Thoracic aorta (tissue), 2 donors: ENCODE measurements at places on chromosomes 3 and 15.

GRCh38 chr3:168824107-168824506 is 728.4 kb upstream of the GOLIM4 start:
- H3K27me3 ChIP-seq, result no peaks in the 10 kb centered on the region
- H3K4me1 ChIP-seq, result no peaks in the 10 kb centered on the region
- DNase-seq, result no peak
- no peak overlapping the region for H3K4me3 ChIP-seq
- no peak overlapping the region for H3K27ac ChIP-seq
- H3K36me3 ChIP-seq, result no peaks in the 10 kb centered on the region

GRCh38 chr3:136682740-136683312 is 69.4 kb downstream of the STAG1 start:
- no peak overlapping the region for H3K4me3 ChIP-seq
- H3K36me3 ChIP-seq, result no peaks in the 10 kb centered on the region
- no peak for DNase-seq

DNA sequence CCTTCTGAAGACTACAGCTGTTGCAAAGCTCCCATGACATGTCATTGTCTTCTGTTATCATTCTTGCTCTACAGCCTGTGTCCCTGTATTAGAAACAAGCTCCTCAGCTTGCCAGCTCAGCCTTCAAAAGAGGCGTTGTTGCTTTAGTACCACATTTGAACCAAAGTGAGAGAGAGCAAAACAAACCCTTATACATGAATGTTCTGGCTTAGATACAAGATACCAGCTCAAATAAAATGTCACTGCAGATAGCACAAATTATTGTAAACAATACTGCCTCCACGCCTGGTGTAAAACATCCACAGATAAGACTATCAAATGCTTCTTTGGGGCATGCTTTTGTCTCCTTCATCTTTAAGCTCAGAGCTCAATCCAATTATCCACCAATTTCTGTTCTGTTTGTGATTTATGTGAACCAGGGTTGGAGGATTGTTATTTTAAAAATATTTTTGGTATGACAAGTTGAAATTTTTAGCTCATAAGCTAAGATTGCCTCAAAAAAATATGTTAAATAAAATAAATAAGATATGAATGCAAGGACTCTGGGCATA is 403.6 kb upstream of the CDIN1 start:
- H3K27ac ChIP-seq, result no peak overlapping the region
- H3K4me3 ChIP-seq, result no peak overlapping the region
- H3K27me3 ChIP-seq, result no peaks in the 10 kb centered on the region
- no peak for DNase-seq
- H3K4me1 ChIP-seq, result peaks cover 11% of the 10 kb centered on the region
- H3K36me3 ChIP-seq, result no peaks in the 10 kb centered on the region

- peaks cover 27% of the 10 kb centered on the region for H3K4me1 ChIP-seq
- peak overlapping the region; percentile 52 for H3K27ac ChIP-seq
- no peak overlapping the region for H3K4me3 ChIP-seq
Observed at GRCh38 chr3:149247008-149247710, 25.5 kb upstream of the CP start.

- peaks cover 6% of the 10 kb centered on the region for H3K36me3 ChIP-seq
- no peaks in the 10 kb centered on the region for H3K4me1 ChIP-seq
- no peak overlapping the region for H3K27ac ChIP-seq
- no peaks in the 10 kb centered on the region for H3K27me3 ChIP-seq
- DNase-seq, result no peak
- H3K4me3 ChIP-seq, result no peak overlapping the region
Observed at GRCh38 chr3:74329096-74329495, 285.4 kb downstream of the CNTN3 start.

DNA sequence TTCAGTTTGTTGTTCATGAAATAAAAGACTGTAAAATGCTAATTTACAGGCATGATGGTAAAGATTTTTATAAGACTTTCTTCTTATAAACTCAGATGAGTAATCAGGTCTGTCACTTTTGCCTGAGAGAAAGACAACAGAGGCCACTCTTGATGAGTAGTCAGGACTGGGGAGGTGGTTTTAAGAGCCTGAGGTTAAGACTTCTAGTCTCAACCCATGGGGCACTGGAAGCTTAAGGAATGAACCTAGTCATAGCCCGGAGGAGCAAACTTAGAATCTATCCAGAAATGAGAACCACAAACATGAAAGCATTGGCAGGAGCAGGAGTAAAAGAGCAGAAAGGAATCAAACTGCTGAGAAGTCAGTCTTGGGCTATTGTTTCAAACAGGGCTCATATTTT is 846.3 kb upstream of the ARPP21 start:
- H3K36me3 ChIP-seq, result no peaks in the 10 kb centered on the region
- no peaks in the 10 kb centered on the region for H3K27me3 ChIP-seq
- no peaks in the 10 kb centered on the region for H3K4me1 ChIP-seq
- H3K4me3 ChIP-seq, result no peak overlapping the region
- no peak overlapping the region for H3K27ac ChIP-seq
- DNase-seq, result no peak

DNA sequence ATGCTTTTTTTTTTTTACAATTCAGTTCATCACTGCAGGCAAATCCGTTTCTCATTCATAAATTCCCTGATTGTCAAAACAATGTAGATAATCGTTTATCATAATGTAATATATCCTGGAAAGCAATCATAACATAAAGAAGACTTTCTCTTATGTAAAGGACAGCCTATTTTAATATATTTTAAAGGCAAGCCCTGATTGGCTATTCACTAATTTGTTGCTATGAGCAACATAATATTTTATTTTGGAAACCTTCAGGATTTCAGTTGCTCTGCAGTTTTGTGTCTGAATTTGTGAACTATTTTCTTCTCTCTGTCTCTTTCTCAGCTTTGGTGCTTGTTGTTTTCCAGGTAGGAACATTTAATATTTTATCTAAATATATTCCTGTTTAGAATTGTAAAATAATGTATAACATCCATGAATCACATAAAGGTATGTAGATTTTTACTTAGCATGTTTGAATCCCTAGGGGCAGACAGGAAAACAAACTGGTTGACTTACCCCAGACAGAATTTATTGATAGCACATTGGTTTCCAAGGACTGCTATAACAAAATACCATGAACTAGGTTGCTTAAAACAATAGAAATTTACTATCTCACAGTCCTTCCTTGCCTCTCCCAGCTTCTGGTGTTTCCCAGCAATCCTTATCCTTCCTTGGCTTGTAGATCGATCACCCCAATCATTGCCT is 253.5 kb downstream of the CDIN1 start:
- no peaks in the 10 kb centered on the region for H3K27me3 ChIP-seq
- DNase-seq, result no peak
- H3K4me3 ChIP-seq, result no peak overlapping the region
- no peaks in the 10 kb centered on the region for H3K4me1 ChIP-seq
- H3K27ac ChIP-seq, result no peak overlapping the region

GRCh38 chr15:100570735-100571313 is 31.2 kb downstream of the LINS1 start:
- H3K4me1 ChIP-seq, result no peaks in the 10 kb centered on the region
- H3K36me3 ChIP-seq, result peaks cover 7% of the 10 kb centered on the region
- H3K27ac ChIP-seq, result no peak overlapping the region

DNA sequence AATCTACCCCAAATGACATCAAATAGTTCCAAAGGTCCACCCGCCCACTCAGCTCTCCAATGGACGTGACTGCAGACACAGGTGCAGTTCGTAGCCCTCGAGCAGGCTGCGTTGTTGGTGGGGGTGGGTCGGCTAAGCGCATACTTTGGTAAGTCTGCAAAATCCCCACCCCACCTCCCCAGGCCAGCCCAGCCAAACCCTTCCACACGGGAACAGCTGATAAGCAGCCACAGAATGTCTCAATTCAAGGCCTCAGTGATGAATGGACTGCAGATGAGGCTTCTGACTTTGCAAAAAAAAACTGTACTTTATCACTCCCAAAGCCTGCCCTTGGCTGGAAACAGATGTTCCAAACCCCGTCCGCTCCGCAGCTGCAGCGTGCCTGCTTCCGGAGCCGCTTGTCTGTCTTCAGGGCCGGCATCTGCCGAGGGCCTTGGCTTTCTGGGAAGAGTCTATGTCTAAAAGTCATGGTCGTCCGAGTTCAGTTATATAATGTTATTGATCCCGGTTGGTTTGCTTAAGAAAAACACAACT is 38.2 kb downstream of the PCSK6 start:
- no peaks in the 10 kb centered on the region for H3K36me3 ChIP-seq
- no peaks in the 10 kb centered on the region for H3K4me1 ChIP-seq
- H3K27me3 ChIP-seq, result no peaks in the 10 kb centered on the region
- no peak overlapping the region for H3K4me3 ChIP-seq

- H3K36me3 ChIP-seq, result no peaks in the 10 kb centered on the region
- no peaks in the 10 kb centered on the region for H3K27me3 ChIP-seq
- no peak overlapping the region for H3K4me3 ChIP-seq
- no peaks in the 10 kb centered on the region for H3K4me1 ChIP-seq
- H3K27ac ChIP-seq, result no peak overlapping the region
Observed at GRCh38 chr15:78671626-78672211, 30.7 kb upstream of the CHRNB4 start.

- H3K36me3 ChIP-seq, result peaks cover 8% of the 10 kb centered on the region
- H3K27me3 ChIP-seq, result no peaks in the 10 kb centered on the region
Observed at GRCh38 chr15:65044724-65045481, at the start of gene SLC51B. Gene SLC51B (plus strand): TSS chr15:65045387. CDS start chr15:65050005, 4,618 bp downstream.

DNA sequence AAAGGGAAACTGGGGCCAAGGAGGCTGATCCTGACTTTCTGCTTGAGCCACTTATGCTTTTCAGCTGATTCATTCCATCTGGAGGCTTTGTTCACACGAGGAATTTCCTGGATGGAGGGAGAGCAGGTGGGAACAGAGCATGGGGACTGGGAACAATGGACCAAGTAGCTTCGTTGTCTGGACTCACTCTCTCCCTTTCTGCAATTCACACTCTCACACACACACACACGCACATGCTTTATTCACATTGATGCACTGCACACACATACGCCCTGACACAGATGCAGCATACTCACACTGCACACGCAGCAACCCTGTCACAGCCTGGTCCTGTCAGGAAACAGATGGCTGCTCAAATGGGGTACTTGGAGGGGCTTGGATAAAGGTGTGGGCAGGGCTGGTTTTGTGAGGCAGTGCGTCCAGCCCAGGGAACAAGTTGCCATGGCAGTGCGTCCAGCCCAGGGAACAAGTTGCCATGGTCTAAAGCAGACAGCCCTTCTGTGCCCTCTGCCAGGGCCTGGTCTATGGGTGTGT is 19.8 kb upstream of the CHCHD6 start:
- DNase-seq, result no peak
- peak overlapping the region; percentile 60 for H3K27ac ChIP-seq
- no peak overlapping the region for H3K4me3 ChIP-seq
- no peaks in the 10 kb centered on the region for H3K36me3 ChIP-seq
- peaks cover 10% of the 10 kb centered on the region for H3K4me1 ChIP-seq

DNA sequence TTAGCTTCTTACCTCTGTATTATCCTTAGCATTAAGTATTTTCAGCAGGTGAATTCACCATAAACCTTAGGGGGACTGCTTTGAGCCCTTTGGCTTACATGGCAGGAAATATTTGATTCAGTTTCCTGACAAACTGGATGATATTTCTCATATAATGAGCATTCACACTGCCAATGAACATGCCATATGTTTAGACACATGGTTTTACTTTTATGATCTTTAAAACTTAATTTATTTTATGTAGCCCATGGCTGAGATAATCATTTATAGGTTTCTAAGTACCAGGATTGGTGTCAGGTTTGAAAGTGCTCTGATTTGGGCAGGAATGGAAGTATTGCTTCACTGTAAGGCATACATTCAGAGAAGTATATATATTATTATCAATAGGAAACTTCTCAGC is 319.1 kb downstream of the ZPLD1 start:
- H3K4me3 ChIP-seq, result no peak overlapping the region
- H3K36me3 ChIP-seq, result no peaks in the 10 kb centered on the region
- no peaks in the 10 kb centered on the region for H3K27me3 ChIP-seq
- H3K4me1 ChIP-seq, result no peaks in the 10 kb centered on the region
- H3K27ac ChIP-seq, result no peak overlapping the region
- DNase-seq, result no peak

DNA sequence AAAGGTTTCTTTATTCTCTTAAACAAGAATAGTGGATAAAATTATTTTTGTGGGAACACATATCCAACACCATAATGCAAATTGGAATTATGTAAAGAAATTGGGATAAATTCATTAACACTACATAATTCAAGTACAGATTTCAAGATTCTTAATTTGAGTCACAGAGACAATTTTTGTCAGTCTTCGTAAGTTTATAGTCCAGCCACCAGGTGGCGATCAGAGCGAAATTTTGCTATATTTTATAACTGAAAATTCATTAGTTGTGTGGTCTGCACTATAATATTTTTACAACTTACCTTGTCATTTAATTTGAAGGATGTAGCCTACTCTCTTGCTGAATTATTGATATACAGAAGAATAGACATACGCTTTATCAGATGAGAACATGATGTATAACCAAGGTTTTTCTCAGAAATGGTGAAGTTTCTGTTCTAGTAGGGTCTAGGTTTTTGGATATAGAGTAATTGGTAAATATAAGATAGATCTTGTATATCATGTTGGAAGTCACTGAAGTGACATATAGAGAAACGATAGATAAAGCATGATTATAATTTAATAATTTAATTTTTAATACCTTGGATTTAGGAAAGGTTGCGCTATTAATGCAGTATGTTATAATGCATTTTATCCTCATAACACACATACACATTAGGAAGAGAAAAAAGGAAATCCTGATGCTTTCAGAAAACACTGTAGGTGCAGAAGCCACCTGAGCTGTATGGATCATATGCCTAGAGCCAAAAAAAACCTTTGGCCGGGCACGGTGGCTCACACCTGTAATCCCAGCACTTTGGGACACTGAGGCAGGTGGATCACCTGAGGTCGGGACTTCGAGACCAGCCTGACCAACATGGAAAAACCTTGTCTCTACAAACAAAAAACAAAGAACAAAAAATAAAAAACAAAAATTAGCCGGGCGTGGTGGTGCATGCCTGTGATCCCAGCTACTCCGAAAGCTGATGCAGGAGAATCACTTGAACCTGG is 31.7 kb downstream of the PLSCR4 start:
- no peak overlapping the region for H3K27ac ChIP-seq
- no peaks in the 10 kb centered on the region for H3K27me3 ChIP-seq
- DNase-seq, result no peak

GRCh38 chr3:48415251-48415953 is 14.5 kb downstream of the PLXNB1 start:
- H3K36me3 ChIP-seq, result peaks cover 85% of the 10 kb centered on the region
- H3K4me1 ChIP-seq, result no peaks in the 10 kb centered on the region
- DNase-seq, result no peak
- no peaks in the 10 kb centered on the region for H3K27me3 ChIP-seq
- no peak overlapping the region for H3K4me3 ChIP-seq

DNA sequence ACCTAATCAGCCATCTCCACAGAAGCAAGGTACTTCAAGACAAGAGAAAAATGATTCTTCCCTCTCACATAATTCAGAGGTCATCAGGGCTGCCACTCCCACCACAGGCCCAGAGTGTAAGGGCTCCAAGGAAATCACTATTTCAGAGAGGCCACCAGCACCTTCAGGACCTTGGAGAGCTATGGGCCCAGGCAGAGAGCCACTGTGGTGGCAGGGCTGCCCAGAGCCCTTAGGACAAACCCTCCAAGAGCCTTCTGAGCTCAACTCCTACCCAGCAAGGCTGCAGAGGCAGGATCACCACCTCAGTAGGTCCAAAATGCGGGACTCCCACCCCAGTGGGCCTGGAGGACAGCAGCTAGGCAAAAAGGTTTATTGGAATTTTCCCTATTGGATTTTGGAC is 17.9 kb upstream of the FAN1 start:
- H3K4me3 ChIP-seq, result no peak overlapping the region
